ENCODE measurements at places on chromosomes 2 and 18.
A peak's percentile ranks its signal among the peaks of the same experiment; 100 is the strongest.

DNA sequence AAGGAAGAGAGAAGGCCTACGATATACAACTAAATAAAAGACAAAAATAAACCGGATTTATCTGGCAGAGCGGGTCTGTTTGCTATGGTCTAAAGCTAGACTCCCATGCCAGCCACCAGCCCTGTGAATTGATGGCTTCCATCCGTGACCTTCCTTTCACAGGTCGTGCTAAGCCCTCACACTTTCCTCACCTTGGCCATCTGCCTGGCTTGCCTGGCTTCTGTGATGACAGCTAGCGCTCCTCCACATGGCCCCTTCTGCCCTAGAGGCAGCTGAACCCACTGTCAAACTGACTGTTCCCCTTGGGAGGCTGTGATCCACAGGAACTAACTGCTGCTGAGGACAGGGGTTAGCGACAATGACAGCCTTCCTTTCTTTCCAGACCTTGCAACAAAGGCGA is 32.5 kb downstream of the GAREM1 start:
- DNase-seq = no peak

DNA sequence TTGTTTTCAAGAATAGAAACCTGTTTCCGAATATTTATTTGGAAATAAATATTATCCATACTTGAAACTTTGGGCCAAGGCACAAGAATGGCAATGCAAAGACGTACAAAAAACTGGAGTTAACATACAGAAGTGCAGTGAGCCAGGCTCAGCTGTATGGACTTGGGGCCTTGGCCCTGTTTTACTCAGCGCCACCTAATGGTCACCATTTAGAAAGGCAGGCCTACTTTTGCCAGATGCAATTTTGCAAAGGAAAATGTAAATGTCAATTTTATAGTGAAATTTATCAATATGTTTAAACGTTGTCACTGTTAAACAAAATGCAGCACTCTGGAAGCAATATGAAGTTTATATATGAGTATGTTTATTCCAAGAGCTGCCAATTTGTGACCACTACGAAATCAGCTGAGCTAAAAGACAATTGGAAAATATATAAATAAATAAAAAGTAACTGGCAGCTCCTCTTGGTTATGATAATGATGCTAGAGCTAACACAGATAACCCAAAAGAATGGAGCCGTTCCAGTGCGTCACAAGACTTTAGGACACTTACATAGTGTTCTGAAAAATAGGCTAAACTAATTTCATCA is 155.0 kb downstream of the ARHGAP15 start:
- peak; percentile 41 for DNase-seq

DNA sequence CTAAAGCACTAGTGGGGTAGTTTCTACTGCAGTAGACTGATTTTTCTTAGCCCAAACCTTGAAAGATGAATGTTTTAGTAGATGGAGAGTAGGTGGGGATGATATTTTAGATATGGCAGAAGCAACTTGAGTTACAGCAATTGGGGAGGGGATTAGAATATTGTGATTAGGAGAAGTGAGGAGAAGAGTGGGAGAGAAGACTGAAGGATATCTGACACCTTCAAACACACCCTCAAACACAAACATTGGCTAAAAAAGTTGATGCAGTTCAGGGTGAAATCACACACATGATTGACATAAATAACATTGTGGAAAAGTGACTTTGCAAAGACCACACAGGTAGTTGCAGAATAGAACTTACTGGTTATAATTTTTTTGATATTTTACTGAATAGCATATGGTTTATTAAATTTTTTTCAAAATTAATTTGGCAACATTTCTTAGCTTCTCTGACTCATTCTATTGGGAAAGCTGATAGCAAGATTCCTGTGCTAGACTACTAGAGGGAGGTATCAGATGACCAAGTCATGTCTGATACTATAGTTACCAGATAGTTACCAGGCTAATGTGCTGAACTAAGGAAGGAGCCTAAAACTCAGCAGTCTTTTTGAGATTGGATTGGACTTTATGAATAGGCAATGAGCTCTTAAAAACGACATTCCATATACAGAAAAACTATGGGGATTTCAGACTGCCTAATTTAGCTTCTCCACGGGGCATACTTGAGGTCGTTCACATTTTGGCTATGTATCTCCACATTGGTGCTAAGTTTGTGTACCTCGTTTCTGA is 73.0 kb downstream of the ACTR3 start:
- no peak for DNase-seq

DNA sequence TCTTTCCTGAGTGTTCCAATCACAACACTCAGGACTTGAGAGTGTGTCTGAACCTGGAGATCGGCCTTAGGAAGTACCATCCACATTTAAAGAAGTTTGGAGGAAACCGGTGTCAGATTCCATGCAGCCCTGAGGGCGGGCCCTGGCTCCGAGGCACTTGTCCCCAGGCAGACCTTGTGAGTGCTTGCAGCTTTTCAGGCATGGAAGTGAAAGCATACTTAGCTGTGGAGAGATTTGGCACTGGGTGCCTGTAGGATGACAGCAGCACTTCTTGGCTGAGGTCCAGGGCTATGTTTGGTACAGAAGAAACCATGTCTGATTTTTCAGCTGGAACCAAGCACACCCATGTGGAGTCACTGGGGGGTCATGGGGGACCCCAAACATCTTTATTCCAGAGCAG is 230.8 kb downstream of the SEPTIN10 start:
- DNase-seq = no peak

- no peak for DNase-seq
Measured at GRCh38 chr2:680496-680895, 3.3 kb upstream of the TMEM18 start.

- DNase-seq = no peak
Measured at GRCh38 chr2:190528521-190529001, 6.0 kb downstream of the NEMP2 start.

GRCh38 chr2:84152462-84152861 is 306.6 kb downstream of the SUCLG1 start:
- DNase-seq = no peak

- DNase-seq = no peak
Measured at GRCh38 chr2:218986148-218986761, 1.3 kb upstream of the FEV start.

DNA sequence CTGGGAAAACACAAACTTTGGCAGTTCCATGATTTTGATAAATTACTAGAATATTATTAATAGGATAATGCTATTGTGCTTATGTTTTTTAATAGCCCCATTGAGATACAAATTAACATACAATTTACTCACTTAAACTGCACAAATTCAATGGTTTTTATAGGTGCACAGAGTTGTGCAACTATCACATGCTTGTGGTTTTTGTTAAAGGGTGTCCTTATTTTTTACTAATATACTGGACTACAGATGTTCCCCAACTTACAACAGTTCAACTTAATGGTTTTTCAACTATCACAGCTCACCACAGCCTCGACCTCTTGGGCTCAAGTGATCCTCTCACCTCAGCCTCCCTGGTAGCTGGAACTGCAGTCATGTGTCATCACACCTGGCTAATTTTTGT is 76.6 kb downstream of the OSBPL1A start:
- no peak for DNase-seq

Data from CD4-positive, alpha-beta T cell treated with Interleukin-6 at 100 ng/mL for 8 hours (primary cell).